ENCODE measurements at places on chromosomes 1 and 21.

DNA sequence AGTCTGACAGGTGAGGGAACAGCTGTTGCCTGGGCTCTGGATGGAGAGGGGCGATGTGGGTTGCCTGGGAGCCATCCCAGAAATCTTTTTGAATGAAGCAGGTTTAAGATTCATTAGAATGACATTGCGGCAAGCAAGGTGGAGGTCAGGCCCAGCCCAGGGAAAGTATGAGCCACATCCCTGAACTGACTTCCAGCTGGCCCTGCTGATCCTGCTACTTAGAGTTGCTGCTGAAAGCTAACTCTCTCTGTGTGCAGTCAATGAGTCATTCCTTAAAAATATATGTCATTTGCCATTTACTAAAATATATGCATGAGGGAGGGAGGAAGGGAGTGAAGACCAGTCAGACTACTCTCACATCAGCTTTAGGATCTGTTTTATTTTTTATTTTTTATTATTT lies 54.3 kb upstream of the RAB3GAP2 start:
- DNase-seq: no peak

DNA sequence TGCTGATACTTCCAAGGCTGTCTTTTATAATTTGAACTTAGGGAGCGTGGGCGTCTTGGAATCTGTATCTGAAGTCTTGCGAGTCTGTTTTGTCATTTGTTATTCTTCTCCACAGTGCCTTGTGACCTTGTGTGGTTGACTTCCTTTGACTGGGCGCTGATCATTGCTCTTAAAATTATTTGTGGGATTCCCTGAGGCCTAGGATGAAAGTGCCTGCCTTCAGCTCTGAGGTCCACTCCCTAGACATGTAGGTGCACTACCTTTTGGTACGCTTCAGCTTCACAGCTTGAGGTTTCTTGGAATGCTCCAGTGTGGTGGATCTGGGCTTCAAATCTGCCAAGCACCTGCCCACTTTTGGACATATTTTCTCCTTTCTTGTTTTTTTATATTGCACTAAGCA lies 50.2 kb upstream of the IGSF5 start:
- no peak for DNase-seq

DNA sequence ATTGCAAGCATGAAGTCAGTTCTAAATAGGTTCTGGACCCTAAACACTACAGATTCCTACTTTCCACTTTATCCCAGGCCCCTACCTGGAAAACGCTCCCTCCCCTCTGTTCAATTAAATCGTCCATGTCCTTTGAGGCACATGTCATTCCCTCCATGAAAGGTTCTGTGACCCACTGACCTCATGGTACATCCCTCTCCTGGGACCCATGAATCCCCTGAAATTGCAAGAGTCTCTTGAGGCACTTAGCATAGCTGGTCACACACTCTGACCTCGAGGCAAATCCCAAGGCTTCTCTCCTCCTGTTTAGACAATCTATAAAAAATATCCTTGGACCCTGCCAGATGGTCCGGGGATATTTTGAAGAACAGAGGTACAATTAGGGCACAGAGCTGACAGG lies 34.3 kb upstream of the KRTAP19-8 start:
- no peak for DNase-seq

DNA sequence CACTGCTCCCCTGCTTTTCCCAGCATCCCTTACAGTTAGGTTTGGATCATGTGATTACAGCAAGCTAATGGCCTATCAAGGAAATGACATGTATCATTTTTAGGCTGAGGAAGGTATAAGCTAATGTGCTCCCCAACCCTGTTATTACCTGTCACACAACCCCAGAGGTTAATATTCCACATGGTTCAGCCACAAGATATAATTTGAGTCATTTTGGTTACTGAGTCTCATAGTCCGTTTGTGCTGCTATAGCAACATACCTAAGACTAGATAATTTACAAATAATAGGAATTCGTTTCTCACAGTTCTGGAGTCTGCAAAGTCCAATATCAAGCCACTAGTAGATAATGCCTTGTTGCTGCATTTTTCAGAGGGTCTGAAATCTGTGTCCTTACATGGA lies 29.1 kb upstream of the SLC16A1 start:
- no peak for DNase-seq

- DNase-seq: no peak
These were observed 15.6 kb upstream of the CA6 start for GRCh38 chr1:8930116-8930515.

All from stimulated activated CD4-positive, alpha-beta T cell treated with anti-CD3 and anti-CD28 coated beads, Interleukin-2, amount 100 ng/mL, for 24 hours (primary cell).